ENCODE measurements at places on chromosomes 6 and 20.

DNA sequence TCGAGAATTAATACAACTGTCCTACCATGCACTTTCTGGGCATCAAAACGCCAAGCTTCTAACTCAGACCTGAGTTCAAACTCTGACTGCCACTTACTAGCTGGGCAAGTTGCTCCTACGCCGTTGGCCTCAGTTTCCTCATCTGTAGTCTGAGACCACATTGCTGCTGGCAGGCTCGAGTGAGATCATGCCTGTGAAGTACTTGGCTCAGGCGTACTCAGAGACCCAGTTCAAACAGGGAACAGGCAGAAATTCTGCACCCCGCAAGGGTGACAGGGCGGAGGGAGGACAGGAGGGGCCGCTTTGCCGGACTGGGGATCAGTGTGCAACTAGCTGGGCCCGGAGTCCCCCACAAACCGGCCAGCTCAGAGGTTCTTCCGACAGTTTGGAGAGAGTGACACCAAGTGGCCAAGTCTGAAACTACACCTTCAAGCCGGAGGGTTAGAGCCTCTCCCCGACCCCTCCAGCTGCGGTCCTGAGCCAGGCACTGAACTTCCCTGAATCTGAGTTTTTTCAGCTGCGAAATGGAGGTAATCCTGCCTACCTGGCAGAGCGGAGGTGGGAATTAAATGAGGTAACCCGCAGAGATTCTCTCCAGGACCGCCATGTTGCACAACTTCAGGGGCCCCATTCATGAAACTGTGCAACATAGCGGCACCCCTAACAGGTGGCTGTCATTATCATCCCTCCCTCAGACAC is 46.0 kb upstream of the PTPN1 start:
- DNase-seq, result peak; percentile 67

GRCh38 chr6:157723376-157723775 is 99.7 kb upstream of the SNX9 start:
- DNase-seq, result no peak

DNA sequence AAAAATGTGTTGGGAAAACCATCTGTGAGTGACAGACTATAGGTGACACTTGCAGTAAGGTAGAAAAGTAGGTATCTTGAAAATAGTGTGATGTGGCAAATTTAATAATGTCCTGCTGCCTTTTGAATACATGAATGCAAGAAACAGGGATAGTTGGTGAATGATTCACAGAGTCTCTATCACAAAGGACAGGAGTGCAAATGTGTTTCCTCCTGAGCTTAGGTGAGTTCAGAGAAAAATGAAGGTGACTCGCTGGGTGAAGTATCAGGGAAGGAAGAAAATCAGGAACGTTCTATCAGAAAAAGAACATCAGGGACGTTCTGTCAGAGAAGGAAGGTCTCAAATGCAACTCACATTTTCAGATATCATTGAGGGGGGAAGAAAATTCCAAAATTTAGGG is 557.8 kb upstream of the SLC35B3 start:
- DNase-seq, result no peak

DNA sequence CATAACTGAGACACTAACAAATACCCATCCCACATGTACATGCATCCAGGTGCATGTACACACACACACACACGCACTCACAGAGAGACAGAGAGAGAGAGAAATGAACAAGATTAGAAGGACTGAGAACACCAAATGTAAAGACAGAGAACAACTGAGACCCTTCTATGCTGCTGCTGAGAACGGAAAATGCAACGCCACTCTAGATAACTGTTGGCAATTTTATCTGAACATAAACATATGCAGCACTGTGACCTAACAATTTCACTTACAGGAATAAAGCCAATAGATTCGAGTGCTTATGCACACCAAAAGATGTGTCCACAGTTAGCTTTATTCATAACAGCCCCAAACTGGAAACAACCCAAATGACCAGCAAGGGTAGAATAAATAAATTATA is 103.8 kb upstream of the LY86 start:
- no peak for DNase-seq

DNA sequence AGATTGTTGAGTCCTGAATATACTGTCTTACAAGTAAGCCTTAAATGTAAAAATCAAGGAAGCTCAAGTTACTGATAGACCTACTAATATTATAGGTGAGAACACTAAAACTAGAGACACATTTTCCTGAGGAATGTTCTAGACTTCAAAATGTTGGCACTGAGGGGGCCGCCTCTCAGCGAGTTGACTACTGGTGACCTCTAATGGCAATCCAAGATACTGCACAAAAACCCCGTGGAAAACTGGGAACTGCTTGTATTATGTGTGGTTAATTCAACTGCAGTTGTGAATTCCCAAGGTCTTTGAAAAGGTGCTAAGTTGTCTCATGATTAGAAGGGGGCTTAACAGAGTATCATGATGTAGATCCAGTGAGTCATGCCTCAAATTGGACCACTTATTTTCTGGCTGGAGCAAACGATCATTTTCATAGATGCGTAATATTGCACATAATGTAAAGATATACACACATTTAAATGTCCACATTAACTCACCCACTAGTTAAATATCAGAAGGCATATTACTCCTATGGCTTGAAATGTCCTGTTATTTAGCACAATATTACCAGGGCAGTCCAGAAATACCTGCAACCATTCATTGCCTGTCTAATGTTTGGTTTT is 336.2 kb downstream of the FOXA2 start:
- no peak for DNase-seq

GRCh38 chr20:47127999-47128398 is 228.5 kb downstream of the ZMYND8 start:
- no peak for DNase-seq

DNA sequence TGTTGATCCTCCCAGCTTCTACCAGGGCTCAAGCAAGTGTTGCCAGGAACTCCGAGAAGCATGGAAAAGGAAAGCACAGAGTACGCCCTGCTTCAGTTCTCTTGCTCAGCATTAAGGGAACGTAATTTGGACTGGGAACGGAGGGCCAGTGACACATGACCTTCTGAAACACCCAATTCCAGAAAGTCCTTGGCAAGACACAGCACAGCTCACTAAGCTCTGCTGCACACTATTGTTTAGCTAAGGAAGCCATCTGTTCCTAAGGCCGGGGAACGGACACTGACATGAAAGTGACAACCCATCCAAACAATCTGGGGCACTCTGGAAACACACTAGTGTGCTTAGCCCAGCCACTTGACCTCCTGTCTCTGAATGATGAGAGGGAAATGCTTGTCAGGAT is 56.9 kb upstream of the NXT1 start:
- no peak for DNase-seq

- DNase-seq, result no peak
These were observed 16.8 kb downstream of the SIRPA start for GRCh38 chr20:1912053-1912452.

DNA sequence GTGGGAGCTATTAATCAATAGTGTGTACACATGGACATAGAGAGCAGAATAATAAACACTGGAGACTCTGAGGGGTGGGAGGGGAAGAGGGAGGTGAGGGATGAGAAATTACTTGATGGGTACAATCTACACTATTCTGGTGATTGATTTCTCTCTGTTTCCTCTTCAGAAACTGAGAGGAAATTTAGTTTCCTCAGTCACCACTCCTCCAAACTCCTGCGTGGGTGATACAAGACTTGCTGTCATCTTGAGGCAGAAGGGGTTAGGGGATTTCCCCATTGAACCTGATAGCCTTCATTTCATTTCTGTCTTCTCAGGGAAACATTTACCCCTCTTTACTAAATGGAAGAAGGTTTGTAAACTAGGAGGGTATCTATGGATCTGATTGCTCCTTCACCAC is 84.3 kb upstream of the ESR1 start:
- DNase-seq, result peak; percentile 40

DNA sequence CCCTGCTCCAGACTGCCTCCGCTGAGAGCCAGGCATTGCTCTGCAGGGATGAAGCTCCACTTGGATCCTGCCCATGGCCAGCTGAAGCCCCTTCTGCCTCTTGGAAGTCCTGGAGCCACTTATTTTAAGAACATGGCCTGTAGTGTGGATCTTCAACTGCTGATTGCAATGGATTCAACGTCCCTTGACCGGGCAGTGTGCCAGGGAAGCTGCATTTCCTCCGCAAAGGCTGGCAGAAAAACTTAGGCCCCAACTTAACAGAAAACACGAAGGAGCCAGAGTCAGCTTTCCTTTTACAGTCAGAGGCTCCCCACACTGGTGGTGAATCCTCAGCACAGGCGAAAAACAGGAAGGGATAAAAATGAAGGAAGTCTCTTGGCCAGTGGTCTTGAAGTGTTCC is 26.3 kb upstream of the FOXQ1 start:
- DNase-seq, result no peak

GRCh38 chr6:22647719-22648118 is 78.4 kb downstream of the HDGFL1 start:
- DNase-seq, result no peak

GRCh38 chr20:16299897-16300296 is 273.4 kb downstream of the KIF16B start:
- DNase-seq, result no peak

GRCh38 chr6:56381801-56382251 is 134.4 kb upstream of the COL21A1 start:
- DNase-seq, result no peak

- no peak for DNase-seq
These were observed 46.3 kb upstream of the HS3ST5 start for GRCh38 chr6:114389111-114389510.

DNA sequence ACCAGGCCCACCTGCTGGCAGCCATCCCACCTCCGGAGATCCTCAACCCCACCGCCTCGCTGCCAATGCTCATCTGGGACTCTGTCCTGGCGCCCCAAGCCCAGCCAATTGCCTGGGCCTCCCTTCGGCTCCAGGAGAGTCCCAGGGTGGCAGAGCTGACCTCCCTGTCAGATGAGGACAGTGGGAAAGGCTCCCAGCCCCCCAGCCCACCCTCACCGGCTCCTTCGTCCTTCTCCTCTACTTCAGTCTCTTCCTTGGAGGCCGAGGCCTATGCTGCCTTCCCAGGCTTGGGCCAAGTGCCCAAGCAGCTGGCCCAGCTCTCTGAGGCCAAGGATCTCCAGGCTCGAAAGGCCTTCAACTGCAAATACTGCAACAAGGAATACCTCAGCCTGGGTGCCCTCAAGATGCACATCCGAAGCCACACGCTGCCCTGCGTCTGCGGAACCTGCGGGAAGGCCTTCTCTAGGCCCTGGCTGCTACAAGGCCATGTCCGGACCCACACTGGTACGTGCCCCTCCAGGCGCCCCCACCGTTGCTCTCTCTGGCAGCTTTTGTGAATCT is 1.1 kb downstream of the SNAI1 start:
- no peak for DNase-seq

GRCh38 chr6:154187203-154187602 is 148.2 kb downstream of the OPRM1 start:
- no peak for DNase-seq

GRCh38 chr6:8437813-8438212 is 2.5 kb upstream of the SLC35B3 start:
- DNase-seq, result no peak

DNA sequence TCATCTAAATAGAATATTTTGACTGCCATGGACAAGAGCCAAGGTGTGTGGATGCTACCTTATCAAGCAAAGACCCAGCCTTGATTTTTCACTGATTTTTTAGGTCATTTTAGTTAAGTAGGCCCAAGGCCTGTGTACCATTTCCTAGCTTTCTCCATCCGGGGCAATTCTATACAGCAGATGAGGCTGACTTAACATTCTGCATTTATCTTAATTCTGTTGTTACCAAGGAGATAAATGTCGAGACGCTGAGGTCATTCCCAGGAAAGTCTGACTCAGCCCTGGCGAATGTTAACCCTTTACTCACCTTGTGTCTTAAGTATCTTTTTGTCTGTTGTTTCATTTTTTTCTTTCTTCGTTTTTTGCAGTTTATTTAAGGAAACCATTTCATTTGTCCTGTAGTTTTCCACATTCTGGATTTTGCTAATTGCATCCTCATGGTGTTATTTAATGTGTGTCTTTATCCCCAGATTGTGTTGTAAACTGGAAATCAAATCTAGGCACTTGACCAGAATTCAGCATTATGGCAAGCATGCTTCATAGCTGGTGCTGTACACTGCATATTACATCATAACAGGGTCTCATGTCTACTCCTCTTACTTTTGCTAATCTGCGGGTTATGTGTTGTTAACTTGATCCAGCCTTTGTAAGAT is 277.0 kb downstream of the CDKAL1 start:
- DNase-seq, result peak; percentile 8

GRCh38 chr6:12119085-12119588 is 107.0 kb downstream of the HIVEP1 start:
- peak; percentile 26 for DNase-seq

GRCh38 chr20:37439223-37439933 is 81.7 kb upstream of the NNAT start:
- DNase-seq, result no peak

DNA sequence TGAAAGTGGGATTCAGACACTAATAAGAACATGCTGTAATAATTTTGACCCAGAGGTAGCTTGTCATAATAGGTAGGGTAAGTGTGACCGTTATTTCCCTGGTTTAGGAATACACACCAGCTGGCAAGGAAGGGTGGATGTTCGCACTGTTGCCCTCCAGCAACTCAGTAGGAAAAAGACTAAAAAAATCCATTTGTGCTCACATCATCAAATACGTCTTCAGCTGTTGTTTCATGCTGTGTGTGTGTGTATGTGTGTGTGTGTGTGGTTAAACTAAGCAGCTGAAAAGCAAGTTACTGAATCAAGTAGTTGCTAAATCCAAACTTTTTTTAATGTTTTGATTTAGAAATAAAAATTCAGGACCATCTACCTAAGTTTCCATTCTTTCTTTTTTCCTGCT is 218.7 kb downstream of the TRDN start:
- DNase-seq, result no peak

DNA sequence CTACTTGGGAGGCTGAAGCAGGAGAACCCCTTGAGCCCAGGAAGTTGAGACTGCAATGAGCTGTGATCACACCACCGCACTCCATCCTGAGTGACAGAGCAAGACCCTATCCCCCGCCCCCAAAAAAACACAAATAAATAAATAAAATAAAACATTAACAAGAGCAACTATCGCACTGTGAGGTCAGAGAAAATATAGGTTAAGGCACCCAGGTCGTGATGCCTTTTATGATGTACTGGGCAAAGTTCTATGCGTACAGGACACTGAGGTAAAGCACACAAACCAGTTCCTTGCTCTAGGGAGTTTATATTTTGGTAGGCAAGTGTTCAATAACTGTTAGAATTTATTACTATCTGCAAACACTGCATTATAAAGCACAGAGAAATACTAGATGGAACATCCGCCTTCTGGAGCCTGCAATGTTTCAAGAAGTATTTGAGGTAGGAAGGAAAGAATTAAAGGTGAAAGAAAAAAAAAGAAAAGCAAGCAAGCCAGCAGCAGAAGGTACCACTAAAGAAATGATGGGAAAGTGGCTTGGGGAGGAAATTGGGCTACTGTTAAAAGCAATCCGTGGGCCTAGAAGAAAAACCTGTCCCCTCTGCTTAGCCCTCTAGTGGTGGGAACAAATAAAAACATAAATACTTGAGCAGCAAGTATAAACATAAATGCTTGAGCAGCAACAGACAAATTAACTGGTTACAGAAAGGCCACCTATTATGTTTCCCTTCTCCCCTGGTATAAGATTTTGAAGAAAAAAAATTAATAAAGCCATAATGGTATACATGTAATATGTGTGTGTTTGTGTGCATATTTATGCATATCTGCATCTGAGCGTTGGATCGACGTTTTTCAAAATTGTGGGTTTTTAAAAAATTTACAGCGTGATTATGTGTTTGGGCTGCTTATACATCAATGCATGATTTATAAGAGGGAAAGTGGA is 128.0 kb downstream of the PHACTR1 start:
- DNase-seq, result no peak

- DNase-seq, result no peak
These were observed 60.3 kb downstream of the ME1 start for GRCh38 chr6:83370567-83370966.

All from activated CD4-positive, alpha-beta T cell treated with anti-CD3 and anti-CD28 coated beads, Interleukin-2, amount 50 U/mL, for 48 hours (primary cell).